ENCODE measurements at places on chromosomes 2 and 18.

DNA sequence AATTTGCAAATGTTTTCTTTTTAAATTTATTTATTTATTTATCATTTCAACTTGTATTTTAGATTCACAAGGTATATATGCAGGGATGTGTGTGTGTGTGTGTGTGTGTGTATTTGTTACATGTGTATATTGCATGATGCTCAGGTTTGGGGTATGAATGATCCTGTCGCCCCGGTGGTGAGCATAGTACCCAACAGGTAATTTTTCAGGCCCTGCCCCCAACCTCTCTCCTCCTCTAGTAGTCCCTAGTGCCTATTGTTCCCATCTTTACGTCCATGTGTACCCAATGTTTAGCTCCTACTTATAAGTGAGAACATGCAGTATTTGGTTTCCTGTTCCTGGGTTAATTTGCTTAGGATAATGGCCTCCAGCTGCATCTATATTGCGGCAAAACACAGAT lies 33.0 kb upstream of the KIF5C start:
- DNase-seq, result no peak

DNA sequence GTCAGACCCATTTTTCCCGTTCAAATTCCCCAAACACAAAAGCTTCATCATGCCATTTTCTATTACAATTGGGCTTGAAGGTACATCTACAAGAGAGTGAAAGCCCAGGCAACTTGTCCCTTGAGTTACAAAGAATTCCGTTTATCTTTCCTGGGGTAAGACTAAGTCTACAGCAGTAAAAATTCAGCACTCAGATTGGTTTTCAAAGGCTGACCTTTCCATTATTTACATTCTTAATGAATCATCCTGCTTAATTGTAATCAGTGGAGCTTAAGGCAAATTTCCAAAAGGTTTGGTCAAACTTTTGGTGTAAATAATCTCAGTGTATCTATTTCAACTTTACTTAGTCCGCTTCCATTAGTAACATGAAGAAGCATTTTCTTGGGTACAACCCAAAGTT lies 33.4 kb upstream of the ST3GAL5 start:
- no peak for DNase-seq

DNA sequence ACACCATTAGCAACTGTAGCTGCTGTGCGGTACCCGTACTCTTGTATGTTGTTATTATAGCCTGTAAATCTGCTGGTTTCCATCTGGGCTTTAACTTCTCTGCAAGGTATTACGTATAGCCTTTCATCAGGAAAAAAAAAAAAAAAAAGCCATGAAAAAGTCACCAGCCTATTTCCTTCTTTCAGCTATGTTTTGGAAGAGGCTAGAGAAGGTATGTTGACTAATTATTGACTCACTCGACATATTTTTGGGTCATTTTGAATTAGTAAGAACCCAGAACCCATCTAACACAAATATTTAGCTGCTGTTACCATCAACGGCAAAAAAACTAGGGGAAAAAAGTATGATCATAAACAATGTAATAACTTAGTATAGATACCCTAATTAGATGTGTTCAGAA lies 1395.6 kb downstream of the SUCLG1 start:
- DNase-seq, result no peak

- no peak for DNase-seq
Observed at GRCh38 chr2:157442636-157443035, 1.3 kb downstream of the CYTIP start.

- DNase-seq, result no peak
Observed at GRCh38 chr2:99861376-99861760, 281.0 kb downstream of the AFF3 start.

- DNase-seq, result no peak
Observed at GRCh38 chr2:16104315-16104948, 164.1 kb downstream of the MYCN start.
